Stimulated activated CD8-positive, alpha-beta memory T cell treated with anti-CD3 and anti-CD28 coated beads, Interleukin-15, amount 100 ng/mL, for 48 hours (primary cell): ENCODE measurements at places on chromosomes 2 and 18.

GRCh38 chr2:203327582-203327900 lies 653 bp upstream of the ABI2 start:
- no peak for DNase-seq

DNA sequence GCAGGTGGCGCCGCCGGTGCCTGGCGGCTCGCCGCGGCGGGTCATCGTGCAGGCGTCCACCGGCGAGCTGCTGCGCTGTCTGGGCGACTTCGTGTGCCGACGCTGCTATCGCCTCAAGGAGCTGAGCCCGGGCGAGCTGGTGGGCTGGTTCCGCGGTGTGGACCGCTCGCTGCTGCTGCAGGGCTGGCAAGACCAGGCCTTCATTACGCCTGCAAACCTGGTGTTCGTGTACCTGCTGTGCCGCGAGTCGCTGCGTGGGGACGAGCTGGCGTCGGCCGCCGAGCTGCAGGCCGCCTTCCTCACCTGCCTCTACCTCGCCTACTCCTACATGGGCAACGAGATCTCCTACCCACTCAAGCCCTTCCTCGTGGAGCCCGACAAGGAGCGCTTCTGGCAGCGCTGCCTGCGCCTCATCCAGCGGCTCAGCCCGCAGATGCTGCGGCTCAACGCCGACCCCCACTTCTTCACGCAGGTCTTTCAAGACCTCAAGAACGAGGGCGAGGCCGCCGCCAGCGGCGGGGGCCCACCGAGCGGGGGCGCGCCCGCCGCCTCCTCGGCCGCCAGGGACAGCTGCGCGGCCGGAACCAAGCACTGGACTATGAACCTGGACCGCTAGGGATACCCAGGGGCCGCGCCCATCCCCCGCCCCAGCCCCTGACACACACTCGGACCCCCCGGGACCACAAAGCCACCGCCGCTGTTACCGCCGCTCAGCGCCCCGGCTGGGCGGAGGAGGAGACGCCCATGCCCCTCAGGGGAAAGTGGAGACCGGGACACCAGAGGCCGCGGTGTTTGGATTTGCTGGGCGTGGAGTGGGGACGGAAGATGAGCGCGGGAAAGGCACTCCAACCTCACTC lies 1.1 kb downstream of the CDK5R2 start:
- no peak for DNase-seq

DNA sequence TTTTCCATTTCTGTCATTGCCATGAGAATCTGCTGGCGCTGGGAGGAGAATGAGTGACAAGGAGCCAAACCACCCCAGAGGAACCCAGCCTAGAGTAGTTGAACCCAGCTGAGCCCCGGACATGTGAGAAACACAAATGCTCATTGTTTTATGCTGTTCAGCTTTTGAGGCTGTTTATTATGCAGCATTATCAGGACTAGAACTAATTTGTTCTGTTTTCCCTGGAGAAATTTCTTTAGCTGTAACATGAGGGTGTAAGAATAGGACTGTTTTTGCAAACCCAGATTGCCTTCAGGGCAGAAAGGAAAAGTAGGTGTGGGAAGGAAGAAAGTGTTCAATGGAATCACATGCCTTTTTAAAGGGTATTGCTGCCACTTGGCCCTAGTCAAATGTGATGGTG lies 28.5 kb upstream of the DOCK10 start:
- DNase-seq = no peak

DNA sequence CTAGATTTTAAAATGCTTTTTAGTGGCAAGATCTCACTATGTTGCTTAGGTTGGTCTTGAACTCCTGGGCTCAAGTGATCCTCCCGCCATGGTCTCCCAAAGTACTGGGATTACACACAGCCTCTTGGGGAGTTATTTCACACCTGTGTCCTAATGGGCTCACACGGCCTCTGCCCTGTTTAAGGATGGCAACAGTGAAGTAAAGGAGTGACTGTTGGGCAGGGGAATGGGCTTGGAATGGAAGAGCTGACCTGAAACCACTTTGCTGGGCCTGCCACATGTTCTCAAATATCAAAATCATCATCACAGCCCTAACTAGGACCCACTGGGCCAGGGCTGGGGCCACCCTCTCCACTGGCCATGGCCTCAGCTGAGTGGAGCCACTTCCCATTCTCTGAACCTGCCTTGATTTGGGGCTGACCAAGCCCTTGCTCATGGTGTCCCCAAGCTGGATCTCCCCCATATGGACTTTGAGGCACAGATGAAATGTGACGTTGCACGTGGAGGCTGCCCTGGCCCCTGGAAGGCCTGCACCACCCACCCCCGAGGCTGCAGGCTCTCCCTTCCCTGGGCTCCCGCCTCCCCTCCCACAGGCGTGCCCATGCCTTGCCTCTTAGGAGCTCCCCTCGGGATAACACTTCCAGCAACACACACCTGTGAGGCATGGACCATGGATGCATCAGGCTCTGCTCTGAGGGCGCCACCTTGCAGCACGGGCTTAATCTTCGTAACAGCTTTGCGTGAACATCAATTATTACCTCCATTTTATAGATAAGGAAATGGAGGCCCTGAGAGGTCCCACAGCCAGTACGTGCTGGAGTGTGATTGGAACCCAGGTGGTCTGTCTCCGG lies 71.8 kb upstream of the SMAD7 start:
- no peak for DNase-seq

GRCh38 chr18:65704046-65704445 lies 46.8 kb upstream of the CDH7 start:
- DNase-seq = no peak

DNA sequence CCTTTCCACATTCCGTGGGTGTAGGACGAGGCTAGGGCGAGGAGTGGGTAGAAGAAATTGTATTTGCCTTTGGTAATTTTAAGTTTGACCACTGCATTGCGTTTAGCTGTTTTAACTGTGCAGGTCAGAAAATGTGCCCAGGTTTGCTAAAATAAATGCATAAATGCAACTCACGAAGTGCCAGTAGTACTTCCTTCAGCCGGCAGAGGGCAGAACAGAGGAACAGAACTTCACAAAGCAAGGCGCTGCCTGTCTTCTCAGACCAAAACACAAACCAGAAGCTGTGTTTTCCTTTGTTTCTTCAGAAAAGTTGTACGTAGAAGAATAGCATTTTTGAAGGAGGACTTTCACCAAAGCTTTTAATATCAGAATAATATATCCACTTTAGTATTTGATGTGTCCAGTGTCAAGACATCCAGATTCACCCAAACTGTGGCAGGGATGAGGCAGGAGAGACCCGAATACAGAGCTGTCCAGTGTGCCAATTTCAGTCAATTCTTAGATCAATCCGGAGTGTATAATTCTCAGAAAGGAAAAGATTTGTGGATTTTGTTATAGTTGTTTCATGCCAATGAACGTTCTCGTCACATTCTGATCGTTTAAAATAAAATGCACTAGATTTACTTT lies 348.6 kb downstream of the DLGAP1 start:
- DNase-seq = peak; percentile 34

DNA sequence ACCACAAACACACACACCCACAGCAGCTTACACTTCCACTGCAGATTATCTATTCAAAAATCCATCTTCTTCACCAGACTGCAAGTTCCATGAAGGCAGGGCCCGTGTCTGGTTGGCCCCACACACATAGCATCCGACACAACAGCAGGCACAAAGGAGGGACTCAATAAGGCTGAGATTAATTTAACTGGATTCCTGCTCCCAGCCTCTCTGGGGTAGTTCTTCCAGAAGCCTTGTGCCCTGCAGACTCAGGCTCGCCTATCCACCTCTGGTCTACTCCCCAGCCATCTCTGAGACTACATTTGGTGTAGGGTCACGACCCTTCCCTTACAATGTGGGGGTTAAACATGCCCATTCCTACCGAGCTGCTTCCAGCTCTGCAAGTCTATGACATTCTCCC lies 57.7 kb downstream of the TRABD2A start:
- DNase-seq = no peak

DNA sequence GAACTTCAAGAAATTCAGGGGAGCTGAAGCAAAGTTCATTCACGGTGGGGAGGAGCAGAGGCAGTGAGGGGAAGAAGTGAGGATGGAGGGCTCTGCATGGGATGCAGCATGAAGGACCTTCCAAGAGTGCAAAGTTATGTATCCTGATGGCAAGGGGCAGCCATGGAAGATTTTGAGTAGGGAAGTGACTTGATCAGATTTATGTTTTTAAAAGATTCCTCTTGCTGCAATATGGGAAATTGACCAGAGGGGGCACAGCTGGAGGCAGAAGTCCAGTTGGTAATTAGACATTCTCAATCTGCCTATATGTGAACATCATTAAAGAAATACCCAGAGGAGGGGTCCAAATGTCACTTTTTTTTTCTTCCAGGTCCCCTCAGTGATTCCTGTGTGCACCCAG lies 21.5 kb upstream of the ANXA4 start:
- DNase-seq = no peak

- DNase-seq = no peak
Measured at GRCh38 chr18:68060871-68061270, 544.4 kb upstream of the DSEL start.

GRCh38 chr2:166519391-166519962 lies 25.4 kb upstream of the SCN7A start:
- no peak for DNase-seq

GRCh38 chr18:80148326-80149199 lies 39.5 kb downstream of the ADNP2 start:
- no peak for DNase-seq

GRCh38 chr2:73069041-73069854 lies 2.3 kb downstream of the SFXN5 start:
- DNase-seq = no peak

- no peak for DNase-seq
Measured at GRCh38 chr2:39301352-39301751, 57.6 kb upstream of the CDKL4 start.

- no peak for DNase-seq
Measured at GRCh38 chr2:188610827-188611226, 319.2 kb downstream of the GULP1 start.

GRCh38 chr2:201807452-201807999 lies 1.2 kb downstream of the CDK15 start:
- no peak for DNase-seq

GRCh38 chr2:233839447-233839820 lies 14.9 kb downstream of the HJURP start:
- DNase-seq = no peak

- no peak for DNase-seq
Measured at GRCh38 chr2:221343524-221343923, 228.6 kb downstream of the EPHA4 start.

GRCh38 chr2:240146627-240147278 lies 6.3 kb upstream of the OTOS start:
- no peak for DNase-seq

- no peak for DNase-seq
Measured at GRCh38 chr18:46429649-46430224, 227.3 kb downstream of the LOXHD1 start.

- DNase-seq = no peak
Measured at GRCh38 chr2:207833251-207833751, 63.6 kb upstream of the FZD5 start.

GRCh38 chr2:101803128-101803527 lies 105.6 kb downstream of the MAP4K4 start:
- no peak for DNase-seq

DNA sequence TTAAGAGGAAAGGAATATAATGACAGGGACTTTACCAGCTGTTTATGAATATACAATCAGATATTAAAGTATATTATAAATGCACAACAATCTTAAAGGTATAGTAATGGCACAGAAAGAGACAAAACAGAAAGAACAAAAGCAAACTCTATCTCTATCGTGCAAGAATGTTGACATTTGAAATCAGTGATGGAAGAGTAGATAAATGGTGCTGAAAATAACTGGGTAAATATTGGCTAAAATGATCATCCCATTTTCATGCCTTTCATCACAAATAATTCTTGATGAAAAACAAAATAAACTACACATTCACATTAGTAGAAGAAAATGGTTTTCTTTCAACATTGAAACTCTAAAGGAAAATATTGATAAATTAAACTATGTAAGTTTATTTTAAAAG lies 495.9 kb downstream of the IRS1 start:
- DNase-seq = no peak

GRCh38 chr18:8858888-8859511 lies 153.6 kb downstream of the MTCL1 start:
- DNase-seq = no peak

- DNase-seq = no peak
Measured at GRCh38 chr2:163474889-163475288, 260.9 kb downstream of the FIGN start.

DNA sequence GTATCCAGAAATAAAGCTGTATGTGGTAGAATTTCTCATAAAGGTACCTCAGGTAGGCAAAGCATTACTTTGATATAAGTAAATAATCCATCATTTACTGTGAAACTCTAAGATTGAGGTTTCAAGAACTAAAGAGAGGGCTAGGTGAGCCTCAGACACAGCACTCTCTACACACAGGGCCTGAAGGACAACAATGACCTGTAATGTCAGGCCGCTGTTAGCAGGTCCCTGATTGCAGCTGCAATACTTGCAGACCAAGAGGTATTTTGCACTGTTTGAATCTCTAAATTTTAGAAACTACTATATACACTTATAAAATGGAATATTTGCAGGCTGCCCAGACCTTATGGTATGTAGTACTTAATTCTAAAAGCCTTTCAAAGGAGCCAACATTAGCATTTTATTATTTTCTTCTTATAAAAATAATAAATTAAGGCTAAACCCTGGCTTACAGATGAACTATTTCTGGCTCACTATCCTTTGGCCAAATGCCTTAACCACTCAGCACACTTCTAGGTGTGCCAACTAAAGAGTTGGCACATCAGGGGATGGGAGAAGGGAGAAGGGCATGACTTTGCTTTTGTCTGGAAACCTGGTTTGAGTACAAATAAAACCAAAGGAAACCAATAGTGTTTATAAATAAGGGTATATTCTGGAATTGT lies 66.7 kb upstream of the SLC39A10 start:
- no peak for DNase-seq

DNA sequence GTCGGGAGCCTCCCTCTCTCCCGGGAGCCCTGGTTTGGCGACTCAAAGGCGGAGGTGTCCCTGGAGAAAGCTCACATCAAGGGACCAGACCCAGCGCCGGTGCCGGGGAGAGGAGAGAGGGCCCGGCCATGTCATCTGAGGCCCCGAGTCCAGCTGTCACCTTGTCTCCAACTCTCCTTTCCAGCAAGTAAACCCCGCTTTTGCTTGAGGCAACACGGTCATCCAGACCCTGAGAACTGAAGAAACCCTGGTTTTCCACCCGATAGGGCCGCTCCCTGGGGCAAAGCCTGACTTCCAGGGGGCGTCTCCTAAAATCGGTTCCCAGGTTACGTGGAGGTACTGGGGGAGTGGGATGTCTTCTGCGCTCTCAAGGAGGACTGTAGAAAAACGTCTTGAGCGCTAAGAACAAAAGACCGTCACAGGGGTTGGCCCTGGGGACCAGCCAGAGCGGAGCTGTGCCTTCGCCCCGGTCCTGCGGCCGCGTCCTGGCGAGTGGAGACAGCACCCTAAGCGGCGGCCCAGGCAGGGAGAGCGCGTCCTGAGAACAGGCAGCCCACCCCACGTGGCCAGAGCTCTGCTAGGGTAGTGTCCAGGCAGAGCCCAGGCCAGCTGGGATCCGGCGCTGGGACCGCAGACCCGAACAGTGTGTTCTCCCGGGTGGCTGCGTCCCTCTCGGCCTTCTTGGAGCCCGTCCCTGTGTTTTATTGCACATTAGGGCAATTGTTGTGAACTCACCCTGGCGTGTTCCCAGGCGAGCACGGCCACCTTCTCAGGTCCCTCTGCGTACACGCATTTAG lies 55.7 kb downstream of the TMEM18 start:
- no peak for DNase-seq
